ENCODE measurements at places on chromosomes 13 and 19. TPM values are rescaled to one million over a fixed set of nuclear protein-coding genes. Genes with fewer than 3 reads are reported as not detected.

Gene STOML3
- not detected for polyA plus RNA-seq

Gene ZNF331
- 4.8 TPM for polyA plus RNA-seq

DNA sequence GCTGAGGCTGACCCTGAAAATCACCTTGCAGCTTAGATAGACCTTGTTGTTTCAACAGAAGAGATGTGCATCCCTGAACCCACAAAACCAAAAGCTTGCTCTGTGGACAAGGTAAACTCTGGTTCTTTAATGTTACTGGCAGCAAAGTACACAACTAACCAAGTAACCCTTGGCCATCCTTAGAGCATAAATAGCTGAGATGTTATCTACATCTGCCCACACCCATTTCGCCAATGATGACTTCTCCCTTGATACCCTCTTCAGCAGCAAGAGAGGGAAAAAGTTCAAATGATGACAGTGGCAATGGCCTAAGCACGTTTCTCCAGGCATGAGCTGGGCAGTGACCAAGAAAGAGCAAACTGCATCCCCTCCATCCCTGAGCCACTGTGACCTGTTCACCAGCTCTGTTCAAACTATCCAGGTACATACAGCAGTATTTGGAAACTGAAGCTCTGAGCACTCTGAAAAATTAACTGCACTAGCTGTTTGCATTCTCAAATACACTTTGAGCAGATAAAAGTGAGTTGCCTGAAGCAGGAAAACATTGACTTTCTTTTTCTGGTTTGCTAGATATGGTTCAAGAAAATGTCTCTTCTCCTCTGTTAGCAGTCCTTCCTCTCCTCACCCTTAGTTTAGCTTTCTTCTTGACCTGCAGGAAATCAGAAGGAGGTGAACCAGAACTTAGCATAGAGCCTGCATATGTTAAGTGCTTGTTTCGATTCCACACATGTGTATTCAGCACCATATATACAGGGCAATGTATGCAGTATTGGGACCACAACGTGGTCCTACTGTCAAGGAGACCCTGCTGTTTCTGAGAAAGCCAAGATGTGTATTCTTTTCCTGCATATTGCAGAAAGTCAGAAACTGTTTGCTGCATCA is 231.7 kb downstream of the FOXO1 start:
- DNase-seq: no peak

GRCh38 chr19:36115453-36116343 is at the start of gene TBCB:
TSS of gene TBCB (plus strand) at chr19:36115468. CDS start at chr19:36115561, 93 bp downstream.
- DNase-seq: peak; percentile 89

GRCh38 chr13:21075379-21076249 is 14.2 kb upstream of the LATS2 start:
- DNase-seq: no peak
